Activated naive CD4-positive, alpha-beta T cell treated with anti-CD3 and anti-CD28 coated beads for 36 hours (primary cell): ENCODE measurements at places on chromosomes 4 and X. TPM values are rescaled to one million over a fixed set of nuclear protein-coding genes. Genes with fewer than 3 reads are reported as not detected.
A peak's percentile ranks its signal among the peaks of the same experiment; 100 is the strongest.

DNA sequence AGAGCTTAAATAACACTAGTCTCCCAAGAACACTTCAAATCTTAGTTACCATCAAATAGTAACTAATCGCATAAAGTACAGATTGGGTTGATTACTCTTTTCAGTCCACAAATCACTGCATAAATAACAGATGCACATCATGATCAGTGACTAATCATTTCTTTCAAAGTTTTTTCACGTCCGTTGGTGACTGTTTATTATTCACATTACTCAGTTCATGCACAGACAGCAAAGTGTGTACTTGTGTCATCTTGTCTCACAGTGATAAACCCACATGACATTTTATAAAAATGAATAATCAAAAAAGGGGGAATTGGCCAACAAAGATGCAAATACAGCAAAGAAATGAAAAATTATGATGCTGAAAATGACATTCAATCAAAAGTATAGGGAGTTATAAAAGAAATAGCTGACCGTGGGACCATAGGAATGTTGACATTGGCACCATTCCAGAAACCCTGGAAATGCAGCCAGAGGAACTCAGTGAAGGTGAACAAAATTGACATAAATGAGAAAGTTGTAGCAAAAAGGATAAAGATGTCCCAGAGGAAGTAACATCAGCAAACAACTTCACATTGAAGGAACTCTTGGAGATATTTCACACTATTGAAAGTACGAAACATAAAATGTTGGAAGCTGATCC lies 161.5 kb downstream of the SOX3 start:
- no peak for DNase-seq

Gene MOSPD2
- 16.0 TPM for total RNA-seq

Gene RBBP7
- 213 TPM for total RNA-seq

- DNase-seq, result no peak
Measured at GRCh38 chr4:48127231-48127630, 6.8 kb downstream of the TXK start.

DNA sequence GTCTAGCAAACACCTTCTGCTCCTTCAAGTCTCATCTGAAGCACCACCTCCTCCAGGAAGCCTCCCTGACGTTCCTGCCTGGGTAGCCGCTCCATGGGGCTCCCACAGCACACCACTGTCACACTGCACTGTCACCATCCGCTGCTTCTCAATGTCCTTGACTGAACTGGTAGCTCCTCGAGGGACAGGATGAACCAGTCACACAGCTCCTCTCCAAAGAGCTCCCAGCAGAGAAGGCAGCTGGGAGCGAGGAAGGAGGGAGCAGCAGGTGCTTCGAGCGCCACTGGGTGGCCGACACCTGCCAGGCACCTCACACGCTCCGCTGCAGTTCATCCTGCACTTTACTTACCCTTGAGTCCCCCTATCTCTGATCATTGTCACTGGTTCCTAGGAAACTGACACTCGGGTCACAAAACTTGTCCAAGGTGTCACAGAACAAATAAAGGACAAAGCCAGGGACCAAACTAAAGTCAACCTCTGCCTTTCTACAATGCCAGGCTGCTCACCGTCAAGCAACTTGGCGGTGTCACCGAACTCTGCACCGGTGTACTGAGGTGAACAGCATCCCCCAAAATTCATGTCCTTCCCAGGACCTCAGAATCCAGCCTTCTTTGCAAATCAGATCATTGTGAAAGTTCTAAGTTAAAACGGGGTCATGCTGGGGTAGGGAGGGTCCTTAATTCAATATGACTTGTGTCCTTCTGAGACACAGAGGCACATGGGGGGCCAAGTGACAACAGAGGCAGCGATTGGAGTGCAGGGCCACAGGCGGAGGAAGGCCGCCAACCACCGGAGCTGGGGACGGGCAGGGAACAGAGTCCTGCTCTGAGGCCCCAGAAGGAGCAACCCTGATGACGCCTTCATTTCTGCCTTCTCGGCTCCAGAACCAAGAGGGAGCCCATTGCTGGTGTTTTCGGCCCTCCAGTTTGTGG lies 5.5 kb upstream of the S100P start:
- DNase-seq, result no peak

DNA sequence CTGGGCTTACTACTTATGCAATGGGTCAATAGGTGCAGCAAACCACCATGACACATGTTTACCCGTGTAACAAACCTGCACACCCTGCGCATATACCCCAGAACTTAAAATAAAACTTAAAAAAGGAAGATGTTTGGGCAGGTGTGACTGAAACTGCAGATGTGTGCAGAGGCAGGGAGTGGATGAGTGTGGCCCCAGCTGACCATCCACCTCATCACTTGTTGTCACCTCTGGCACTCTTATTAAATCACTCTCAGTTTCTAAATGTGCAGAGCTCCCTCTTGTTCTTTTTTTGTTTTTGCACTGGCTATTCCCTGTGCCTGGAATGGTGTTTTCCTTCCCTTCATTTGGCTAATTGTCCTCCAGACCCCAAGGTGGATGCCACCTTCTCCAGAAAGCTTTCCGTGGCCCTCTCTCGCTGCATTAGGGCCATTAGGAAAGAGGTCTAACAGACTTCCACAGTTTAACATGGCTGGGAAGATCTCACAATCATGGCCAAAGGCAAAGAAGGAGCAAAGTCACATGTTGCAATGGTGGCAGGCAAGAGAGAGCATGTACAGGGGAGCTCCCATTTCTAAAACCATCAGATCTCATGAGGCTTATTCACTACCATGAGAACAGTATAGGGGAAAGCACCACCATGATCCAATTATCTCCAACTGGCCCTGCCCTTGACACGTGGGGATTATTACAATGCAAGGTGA lies 58.5 kb downstream of the SLC2A9 start:
- DNase-seq, result no peak

DNA sequence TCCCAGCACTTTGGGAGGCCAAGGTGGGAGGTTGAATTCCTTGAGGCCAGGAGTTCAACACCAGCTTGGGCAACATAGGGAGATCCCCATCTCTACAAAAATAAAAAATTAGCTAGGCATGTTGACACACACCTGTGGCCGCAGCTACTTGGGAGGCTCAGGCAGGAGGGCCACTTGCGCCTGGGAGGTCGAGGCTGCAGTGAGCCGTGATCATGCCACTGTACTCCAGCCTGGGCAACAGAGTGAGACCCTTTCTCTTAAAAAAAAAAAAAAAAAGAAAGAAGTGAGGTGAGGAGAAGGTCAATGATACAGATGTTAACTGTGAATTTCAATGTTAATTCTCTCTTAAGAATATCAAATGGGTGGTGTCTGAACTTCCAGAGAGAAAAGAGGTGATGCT lies 15.1 kb upstream of the AP1S2 start:
- DNase-seq, result no peak

Gene SSX4B
- not detected for total RNA-seq

Gene GSX2
- not detected for total RNA-seq

- no peak for DNase-seq
Measured at GRCh38 chr4:69882150-69882549, 22.2 kb upstream of the SULT1E1 start.

Gene APBB2
- 4.8 TPM for total RNA-seq

DNA sequence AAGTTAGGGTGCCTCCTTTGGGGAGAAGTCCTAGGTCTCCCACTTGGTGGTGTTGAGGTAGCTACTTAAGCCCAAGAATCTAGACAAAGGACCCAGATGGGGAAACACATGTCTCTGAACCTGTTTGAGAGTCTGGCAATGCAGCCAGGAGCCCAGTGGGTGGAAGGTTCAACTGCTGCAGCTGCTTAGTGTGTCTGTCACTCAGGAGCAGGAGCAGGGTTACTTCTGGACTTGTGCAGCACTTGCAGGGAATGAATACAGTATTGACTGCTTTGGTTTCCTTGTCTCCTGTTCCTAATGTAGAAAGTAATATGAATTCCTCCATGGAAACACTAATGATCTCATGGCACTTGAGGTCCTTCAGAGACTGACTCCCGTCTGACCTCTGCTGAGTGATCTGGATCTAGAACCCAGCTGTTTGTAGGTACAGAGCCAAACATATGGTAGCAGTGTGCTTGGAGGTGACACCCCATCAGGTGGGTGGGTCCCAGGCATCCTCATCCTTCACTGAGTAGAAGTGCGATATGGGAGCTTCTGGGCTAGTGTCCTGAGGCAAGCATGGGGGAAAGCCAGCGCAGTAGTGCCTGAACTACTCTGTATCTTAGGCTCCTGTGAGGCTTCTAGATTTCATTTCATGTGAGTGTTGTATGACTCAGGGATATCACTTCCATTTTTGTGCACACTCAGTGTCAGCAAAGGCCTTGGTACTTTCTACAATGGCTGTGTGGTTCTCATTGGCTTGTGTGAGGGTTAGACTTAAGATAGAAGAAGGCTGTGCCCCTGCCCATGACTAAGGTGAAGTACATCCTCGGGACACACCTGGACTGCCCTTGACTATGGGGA lies 85.0 kb upstream of the WDR1 start:
- DNase-seq, result no peak

DNA sequence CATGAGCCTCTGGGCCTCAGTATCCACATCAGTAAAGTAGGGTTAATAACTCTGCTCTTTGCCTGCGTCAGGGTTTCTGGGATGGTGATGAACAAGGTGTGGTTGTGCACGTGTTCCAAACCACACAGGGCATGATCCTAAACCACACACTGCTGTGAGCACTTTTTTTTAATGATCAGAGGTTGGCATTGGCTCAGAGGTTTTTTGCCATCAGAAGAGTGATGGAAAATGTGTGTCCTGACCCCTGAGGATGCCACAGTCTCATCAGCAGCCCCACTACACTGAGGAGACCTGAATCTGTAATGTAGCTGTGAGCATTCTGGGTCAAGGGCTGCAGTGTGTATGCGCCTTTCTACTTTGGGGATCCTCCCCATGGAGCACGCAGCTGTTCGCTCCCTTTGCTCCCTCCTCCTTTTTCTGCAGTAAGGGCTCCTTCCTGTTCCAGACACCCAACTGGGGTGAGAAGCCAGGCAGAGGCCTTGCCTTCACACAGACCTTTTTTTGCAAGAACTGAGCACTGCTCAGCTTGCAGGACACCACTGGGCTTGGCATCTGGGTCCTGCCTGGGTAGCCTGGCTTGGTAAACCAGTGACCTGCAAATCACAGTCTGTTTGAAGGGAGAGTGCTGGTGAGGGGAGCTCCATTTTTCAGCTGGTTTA lies 87.5 kb downstream of the MAMLD1 start:
- DNase-seq, result peak; percentile 40

GRCh38 chr4:151960449-151961230 lies 199.8 kb upstream of the GATB start:
- DNase-seq, result no peak

GRCh38 chr4:5973486-5974220 lies 44.6 kb downstream of the C4orf50 start:
- no peak for DNase-seq

Gene ASB12
- 0.17 TPM for total RNA-seq

Gene VGLL1
- not detected for total RNA-seq

- no peak for DNase-seq
Measured at GRCh38 chrX:15834053-15834452, 20.6 kb downstream of the AP1S2 start.

Gene FABP2
- total RNA-seq, result not detected

DNA sequence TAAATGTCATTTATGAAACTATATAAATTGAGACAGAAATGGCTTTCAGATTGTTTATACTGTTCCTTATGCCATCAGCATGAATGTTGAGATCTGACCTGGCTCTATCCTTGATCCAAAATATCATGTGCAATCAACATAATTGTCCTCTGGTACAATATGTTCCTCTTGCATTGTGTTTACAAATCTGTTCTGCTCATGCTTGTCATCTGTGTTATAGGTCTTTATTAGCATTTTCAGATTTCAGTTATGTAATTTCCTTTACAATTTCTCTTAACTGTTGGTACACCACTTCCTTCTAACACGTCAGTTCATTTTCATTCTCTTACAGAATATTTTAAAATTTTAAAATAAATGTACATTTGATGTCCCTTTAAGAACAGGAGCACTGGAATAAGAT lies 1.6 kb downstream of the HPGD start:
- no peak for DNase-seq

DNA sequence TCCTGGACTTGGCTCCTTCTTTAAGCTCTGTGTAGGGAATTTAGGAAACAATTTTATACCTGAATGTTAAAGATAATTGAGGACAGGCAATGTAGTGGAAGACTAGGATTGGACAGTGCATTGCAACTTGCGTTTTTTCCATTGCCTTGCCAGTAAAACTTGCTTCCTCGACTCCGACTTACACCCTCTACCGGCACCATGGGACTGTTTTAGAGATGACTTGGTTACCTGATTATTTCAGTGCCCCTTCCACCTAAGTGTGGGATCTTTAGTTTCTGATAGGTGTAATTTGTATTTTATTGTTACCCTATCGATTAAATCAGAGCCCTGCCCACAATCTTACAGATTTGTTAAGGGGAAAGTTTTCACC lies 1.2 kb downstream of the PRPS1 start:
- DNase-seq, result peak; percentile 10

Gene MAGEA10
- not detected for total RNA-seq

- no peak for DNase-seq
Measured at GRCh38 chrX:10576186-10576585, 44.2 kb downstream of the MID1 start.

- DNase-seq, result no peak
Measured at GRCh38 chr4:154985673-154986072, 204.6 kb downstream of the RBM46 start.

Gene ARHGAP6
- total RNA-seq, result not detected

GRCh38 chr4:163755013-163755412 lies 260.5 kb downstream of the TMA16 start:
- no peak for DNase-seq

Gene COL4A5
- not detected for total RNA-seq

DNA sequence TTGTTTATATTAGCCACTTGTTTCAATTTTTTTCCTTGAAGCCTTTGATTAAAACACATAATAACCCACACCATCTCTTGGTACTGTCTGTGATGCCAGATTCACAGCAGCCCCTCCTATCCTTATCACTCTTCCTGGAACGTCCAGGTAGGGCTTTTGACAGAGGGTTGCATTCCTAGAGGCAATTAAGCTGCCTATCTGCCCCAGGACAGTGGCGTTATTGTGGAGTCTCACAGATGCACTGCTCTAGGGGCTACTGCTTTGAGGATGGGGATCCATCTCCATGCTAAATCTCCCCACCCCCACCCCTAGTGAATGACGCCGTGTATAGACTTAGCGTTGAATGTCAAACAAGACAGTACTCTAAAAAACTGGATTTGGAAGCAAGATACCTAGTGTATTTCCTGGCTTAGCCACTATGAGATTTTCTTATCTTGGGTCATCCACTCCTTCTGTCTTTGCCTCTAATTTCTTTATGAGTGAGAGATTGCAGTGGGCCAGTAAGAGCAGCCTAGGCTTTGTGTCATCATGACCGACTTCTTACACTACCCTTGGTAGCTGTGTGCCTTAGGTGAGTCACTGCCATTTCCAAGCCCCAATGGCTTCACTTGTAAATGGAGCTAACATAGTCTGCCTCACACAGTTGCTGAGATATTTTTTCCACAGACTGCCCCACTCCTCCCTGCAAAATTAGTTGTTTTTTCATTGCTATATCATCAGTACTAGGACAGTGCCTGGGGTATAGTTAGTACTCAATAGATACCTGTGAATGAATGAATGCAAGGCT lies 90.9 kb downstream of the EGF start:
- DNase-seq, result no peak

- no peak for DNase-seq
Measured at GRCh38 chr4:30724247-30724646, 4.1 kb downstream of the PCDH7 start.

- peak; percentile 57 for DNase-seq
Measured at GRCh38 chrX:48934581-48935300, 15.9 kb upstream of the PIM2 start.

Gene FAT1
- 0.02 TPM for total RNA-seq
